ENCODE measurements at places on chromosomes 1 and 21.

DNA sequence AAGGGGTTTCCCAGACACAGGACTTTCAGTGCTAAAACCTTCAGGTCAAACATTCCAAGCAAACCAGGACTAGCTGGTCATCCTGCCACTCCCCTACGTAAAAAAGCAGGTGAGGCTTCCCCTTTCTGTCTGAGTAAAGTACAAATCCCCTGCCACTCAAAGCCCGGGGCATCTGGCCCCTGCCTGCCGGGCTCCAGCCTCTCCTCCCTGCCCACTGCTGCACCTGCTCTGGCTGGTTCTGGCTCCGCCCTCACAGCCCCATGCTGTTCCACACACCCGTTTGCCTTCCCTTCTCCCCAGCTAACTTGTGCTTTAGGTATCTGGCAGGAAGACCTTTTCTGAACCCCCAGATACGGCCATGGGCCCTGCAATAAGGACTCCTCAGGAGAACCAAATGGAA, 23.3 kb upstream of the S100A7 start:
- DNase-seq = no peak

DNA sequence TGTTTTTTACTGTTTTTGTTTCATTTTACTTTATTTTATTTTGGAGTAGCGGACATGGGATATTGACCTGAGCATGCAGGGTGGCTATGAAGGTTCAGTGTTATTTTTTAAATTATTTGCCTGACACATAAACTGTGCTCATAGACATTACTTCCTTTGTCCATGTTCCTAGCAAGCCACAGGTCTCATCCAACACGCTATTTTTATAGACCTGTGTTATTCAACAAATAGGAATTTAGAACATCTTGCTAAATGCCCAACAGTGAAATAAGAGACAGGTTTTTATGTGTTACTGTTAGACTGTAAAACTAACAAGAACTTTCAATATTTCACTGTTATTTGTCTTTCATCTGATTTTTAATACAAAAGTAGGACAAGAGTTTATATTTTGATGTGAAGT, 756.4 kb downstream of the KCNT2 start:
- no peak for DNase-seq

DNA sequence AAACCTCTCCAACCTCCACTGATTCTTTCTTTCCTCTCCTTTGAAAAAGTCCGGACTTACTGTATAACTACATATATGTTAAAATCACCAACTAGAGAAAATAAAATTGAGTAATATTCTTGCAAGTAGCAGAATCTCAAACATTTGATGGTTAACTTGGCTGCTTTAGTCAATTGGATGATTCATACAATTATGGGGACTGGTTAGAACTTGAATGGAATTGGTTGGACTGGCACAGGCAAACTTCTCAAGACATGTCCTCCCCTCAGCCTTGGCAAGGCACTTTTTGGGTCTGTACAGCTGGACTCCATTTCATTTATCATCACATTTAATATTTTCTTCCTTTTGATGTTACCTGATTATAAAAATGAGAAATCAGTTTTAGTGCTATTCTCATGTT, 6.5 kb downstream of the WLS start:
- no peak for DNase-seq

DNA sequence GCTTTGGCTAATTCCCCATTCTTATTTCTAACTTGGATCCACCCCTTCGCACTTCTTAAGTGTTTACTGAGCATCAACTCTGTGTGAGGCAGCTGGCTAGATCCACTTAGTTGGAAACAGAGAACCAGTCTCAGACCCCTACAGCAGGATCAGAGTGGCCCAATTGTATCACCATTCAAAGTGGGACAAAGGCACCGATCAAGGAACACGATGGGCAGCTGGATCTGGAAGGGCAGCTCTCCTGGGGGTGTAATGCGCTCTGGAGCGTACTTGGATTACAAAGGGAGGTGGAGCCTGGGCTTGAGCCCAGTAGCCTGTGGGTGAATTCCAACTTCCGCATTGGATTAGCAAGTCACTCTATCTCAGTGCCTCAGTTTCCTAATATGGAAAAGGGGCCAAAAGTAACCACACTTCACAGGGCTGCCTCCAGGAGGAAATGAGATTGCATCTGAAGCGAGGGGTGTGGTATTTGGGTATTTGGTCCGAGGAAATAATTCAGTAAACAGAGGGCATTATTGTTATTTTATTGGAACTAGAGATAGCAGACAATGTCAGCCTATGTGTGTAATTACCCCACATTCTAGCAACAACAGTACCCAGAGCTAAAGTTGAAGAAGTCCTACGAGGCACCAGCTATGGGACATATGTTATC, 11.9 kb downstream of the ECE1 start:
- no peak for DNase-seq

DNA sequence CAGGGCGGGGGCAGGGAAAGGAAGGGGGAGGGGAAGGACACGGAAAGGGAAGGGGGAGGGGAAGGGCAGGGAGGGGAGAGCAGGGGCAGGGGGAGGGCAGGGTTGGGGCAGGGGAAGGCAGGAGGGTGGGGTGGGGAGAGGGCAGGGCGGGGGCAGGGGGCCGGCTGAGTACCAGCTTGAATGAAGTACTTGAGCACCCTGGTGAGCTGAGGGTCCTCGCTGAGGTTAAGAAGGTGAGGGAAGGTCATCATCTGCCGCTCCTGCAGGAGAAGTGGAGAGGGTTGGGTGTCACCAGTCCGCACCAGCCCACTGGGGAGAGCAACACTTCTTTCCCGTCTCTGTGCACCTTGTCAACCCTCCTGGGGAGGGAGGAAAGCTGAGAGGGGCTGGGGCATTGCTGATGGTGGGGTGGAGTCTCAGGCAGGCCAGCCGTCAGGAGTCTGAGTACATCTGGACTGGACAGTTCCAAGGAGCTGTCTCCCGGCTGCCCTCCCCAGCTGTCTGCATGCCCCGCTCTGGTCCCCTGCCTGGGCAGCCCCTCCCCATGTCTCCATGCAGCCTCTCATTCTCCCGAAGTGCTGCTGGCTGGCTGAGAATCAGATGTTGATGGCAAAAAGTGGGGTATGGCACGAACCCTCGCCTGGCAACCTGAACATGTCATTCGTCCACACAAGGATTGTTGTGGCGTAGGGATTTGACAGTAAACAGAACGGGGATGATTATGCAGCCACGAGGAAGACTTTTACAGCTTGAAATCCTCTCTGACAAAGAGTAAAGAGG, 70.0 kb downstream of the SCCPDH start:
- DNase-seq = no peak

DNA sequence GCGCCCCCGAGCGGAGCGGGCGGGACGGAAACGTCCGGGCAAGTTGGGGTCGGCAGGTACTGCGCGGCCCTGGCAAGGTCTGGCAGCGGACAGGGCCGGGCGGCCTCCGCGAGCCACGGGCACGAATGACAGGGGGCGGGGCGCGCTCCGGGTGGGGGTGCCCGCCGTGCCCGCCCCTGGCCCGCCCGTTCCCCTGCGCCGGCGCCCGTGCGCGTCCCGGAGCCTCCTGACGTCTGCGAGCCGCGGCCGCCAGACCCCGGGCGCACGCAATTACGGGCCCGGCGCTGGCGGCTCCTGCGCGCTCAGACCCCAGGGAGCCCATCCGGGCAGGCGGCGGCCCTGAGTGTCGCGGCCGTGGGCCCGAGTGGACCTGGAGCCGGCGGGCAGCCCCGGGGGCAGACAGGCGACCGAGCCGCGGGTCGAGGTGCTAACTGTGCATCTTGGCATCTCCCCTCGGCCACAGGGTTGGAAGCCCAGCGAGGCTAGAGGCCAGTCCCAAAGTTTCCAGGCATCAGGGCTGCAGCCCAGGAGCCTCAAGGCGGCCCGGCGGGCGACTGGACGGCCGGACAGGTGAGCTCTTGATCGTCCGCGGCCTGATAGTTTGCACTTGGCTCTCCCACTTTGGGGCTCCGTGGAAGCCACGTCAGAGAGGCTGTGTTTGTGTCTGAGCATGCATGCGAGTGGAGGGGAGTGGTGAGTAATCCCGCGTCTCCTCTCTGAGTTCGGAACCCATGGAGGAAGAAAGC, 918 bp downstream of the MIB2 start:
- DNase-seq = no peak

DNA sequence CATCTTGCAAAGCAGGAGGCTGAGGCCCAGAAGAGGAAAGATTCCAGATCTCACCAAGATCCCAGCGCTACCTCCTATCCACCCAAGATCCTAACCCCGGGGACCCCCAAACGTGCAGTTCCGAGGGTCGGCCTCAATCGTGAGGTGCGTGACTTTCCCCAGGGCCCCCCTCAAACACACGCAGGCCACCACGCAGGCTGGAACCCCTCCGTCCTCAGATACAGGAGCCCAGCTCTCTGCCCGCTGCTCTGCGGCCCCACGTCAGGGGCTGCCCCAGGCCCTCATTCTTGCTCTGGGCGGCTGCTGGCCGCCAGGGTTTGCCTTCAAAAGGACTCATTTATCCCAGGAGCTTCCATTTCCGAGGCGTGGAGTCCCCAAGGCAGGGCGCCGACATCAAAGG, 39.9 kb downstream of the KRTAP10-1 start:
- DNase-seq = no peak

GRCh38 chr1:153386500-153386901, 4.4 kb downstream of the S100A8 start:
- no peak for DNase-seq

GRCh38 chr1:147613506-147613905, 56.8 kb downstream of the ACP6 start:
- no peak for DNase-seq

GRCh38 chr1:59393211-59394180, 96.6 kb downstream of the FGGY start:
- DNase-seq = no peak

- DNase-seq = peak; percentile 59
These were observed 810 bp upstream of the HLX start for GRCh38 chr1:220878191-220879075.

GRCh38 chr1:115507901-115508300, 133.9 kb upstream of the VANGL1 start:
- no peak for DNase-seq

GRCh38 chr1:171485375-171486047, at the start of gene PRRC2C:
TSS of gene PRRC2C (plus strand) at chr1:171485530. CDS start at chr1:171512089, 26,559 bp downstream.
- DNase-seq = peak; percentile 97

GRCh38 chr1:150093805-150094204, 26.2 kb downstream of the VPS45 start:
- DNase-seq = no peak

GRCh38 chr21:14454016-14455009, 71.4 kb upstream of the HSPA13 start:
- no peak for DNase-seq

GRCh38 chr21:43739621-43740435, 20.9 kb downstream of the PDXK start:
- no peak for DNase-seq

DNA sequence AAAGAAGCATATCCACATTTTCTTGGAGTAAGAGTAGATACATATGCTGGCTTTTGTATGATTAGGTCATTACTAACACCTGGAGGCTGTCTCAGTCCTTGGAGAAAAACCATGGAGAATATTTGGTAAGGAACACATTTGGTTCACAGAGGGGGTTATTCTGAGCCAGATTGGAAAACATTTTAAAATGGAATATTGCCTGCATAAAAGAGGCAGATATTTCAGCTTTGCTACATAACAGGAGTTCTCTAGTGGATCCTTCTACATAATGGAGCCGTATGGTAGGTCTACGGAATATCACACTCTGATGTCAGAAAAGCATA, 415.1 kb downstream of the ADGRL2 start:
- DNase-seq = no peak

DNA sequence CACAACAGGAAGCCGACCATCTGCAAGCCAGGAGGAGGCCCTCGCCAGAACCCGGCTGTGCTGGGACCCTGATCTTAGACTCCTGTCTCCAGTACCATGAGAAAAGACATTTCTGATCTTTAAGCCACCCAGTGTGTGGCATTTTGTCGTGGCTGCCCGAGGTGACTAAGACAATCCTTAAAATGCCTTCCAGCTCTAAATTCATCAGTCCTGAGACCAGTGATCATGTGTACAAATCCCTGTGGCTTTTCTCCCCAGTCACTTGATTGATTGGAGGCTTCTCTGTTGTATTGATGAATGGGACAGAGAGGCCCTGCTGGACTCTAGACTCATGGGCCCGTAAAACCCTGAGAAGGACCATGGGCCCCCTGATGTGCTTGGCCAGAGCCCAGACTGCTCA, 36.1 kb downstream of the B3GALT5 start:
- no peak for DNase-seq

DNA sequence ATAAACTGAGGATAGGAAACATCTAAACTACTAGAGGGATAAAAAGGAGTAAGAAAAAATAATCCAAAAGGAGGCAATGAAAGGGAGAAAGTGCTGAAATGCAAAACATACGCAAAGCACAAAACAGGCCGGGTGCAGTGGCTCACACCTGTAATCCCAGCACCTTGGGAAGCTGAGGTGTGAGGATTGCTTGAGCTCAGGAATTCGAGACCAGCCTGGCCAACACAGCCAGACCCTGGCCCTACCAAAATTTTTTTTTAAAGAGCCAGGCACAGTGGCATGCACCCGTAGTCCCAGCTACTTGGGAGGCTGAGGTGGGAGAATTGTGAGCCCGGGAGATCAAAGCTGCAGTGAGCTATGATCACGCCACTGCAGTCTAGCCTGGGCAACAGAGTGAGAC, 10.5 kb downstream of the SPOCD1 start:
- no peak for DNase-seq

DNA sequence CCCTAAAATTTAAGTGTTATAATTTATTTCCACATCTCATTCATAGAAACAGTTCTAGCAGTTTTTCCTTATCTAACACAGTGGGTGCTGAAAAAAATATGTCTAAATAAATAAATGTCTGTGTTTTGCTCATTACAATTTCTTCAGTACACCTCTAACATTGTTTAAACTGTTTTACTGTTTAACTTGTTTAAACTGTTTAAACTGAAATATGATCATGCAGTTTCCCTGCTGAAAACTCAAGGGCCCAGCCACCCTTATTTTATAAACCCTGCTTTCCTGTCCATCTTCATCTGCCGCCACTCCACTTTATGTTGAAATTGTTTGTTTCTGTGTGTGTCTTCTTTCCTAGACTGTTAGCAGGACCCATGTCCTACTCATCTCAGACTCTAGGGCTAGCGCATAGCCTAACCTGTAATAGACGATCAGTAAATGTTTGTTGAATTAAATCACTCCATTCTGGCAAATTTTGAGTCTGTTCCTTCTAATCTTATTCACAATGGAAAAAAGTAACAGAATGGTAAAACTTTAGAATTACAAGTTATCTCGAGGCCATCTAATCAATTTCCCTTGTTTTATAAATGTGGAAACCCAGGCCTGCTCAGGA, 9.4 kb upstream of the PIK3C2B start:
- no peak for DNase-seq

DNA sequence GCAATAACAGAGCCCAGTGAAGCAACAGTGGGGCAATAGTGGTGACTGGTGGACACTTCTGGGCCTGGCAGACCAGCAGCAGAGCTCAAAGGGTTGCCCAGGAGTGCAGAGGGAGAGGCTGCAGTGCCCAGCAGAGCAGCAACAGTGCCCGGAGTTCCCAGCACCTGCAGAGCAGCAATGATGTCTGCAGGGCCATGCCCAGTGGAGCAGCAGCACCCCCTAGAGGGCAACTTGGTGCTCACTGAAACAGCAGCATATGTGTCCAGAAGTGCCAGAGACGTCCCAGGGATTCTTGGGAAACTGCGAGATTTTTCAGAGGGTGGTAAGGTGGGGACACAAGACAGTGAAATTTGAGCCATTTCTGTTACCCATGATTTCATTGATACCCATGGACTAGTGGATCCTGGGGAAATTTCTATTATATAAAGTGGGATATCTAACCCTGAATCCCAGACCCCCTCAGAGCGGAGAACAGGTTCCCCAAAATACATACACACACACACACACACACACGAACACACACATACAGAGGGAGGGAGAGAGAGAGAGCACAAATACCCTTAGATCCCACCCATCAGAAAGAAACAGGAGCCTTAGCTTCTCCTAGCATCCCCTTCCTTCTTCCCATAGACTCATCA, 156.9 kb upstream of the GJB5 start:
- peak; percentile 35 for DNase-seq

Measured in B cell (primary cell).